ENCODE measurements at places on chromosomes 3 and 15. TPM values are rescaled to one million over a fixed set of nuclear protein-coding genes. Genes with fewer than 3 reads are reported as not detected.

Gene CHRNA5
- total RNA-seq: 2.0 TPM

DNA sequence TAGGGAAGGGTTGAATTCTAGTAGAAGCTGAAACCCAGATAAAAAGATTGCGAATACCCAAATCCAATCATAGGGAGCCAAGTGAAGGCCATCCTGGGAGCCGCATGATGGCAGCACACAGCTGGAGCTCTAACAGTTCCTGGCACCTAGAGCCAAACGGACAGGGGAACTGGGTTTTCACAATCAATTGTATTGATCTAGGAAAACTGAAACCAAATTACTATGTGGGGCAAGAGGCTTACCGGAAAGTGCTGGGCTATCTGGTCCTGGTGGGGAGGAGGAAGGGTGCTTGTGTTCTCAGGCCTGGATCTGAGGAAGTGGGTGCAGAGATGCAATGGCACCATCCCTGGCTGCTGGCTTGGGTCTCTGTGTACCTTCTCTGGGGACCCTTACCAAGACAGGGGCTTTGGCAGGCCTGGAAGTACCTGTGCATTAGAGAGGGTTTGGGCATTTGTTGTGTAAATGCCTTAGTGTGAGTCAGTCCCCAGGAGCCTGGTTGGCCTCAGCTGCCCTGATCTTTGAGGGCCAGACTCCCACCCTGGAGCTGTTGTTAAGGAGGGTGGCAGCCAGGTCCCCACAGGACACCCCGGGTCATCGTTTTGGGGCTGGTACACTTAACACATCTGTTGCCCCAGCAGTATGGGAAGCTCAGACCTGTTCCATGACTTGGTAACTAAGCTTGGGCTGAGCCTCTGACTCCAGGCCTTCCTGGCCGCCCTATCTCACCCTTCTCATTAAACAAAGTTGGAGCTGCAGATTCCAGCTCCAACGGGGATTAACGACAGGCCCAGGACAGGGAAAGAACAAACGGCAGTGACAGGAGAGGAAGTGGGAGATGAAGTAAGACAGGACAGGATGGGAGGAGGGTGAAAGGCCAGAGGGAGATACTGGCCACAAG lies 8.9 kb upstream of the FURIN start:
- DNase-seq: peak; percentile 1

GRCh38 chr3:36211652-36211999 lies 168.7 kb upstream of the STAC start:
- no peak for DNase-seq

- DNase-seq: no peak
Observed at GRCh38 chr15:95464509-95464908, 866.0 kb upstream of the NR2F2 start.

DNA sequence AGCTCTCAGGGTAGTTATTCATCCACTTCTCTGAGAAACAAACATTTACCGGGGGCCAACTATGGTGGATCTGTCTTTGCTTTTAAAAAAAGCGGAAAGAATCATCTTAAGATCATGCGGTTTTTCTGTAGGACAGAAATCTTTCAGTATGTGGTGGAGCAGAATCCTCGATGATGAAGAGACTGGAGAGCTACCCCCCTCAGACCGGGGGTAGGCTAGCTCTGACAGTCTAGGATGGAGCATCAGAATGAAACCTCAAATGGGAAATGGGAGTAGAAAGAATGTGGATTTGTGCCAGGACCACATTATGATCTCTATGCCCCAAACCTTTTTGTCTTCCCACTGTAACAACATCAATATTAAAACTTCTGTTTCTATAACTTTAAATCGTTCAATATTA lies 30.3 kb downstream of the TPRG1 start:
- no peak for DNase-seq

- no peak for DNase-seq
Observed at GRCh38 chr3:26962492-26963360, 340.2 kb downstream of the LRRC3B start.

DNA sequence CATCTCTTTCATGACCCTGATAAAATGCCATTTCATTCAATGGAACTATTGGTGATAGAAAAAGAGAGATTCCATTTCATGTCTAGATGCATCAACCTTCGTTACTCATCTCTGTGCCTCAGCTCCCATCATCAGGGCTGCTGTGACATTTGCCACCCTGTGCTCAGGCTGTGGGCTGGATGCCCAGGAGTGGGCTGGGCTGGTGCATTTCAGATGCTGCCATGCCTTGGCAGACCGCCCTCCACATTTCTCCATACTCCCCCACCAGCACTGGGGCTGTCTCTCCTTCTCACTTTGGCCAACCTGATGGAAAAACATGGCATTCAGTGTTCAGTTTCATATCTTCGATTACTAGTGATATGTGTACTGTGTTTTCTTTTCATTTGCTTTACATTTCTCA lies 59.1 kb downstream of the DNASE1L3 start:
- DNase-seq: no peak

Measured in activated CD8-positive, alpha-beta T cell treated with anti-CD3 and anti-CD28 coated beads for 36 hours (primary cell).